ENCODE measurements at places on chromosomes 3 and 15. TPM values are rescaled to one million over a fixed set of nuclear protein-coding genes. Genes with fewer than 3 reads are reported as not detected.

- no peaks in the 10 kb centered on the region for H3K36me3 ChIP-seq
- no peaks in the 10 kb centered on the region for H3K4me1 ChIP-seq
- H3K4me3 ChIP-seq = no peak overlapping the region
- no peak overlapping the region for H3K27ac ChIP-seq
- no peak for DNase-seq
Observed at GRCh38 chr15:49151831-49152230, 3.6 kb downstream of the COPS2 start.

- peaks cover 6% of the 10 kb centered on the region for H3K36me3 ChIP-seq
- DNase-seq = no peak
- H3K27me3 ChIP-seq = no peaks in the 10 kb centered on the region
Observed at GRCh38 chr15:86268558-86268957, 188.9 kb downstream of the AGBL1 start.

DNA sequence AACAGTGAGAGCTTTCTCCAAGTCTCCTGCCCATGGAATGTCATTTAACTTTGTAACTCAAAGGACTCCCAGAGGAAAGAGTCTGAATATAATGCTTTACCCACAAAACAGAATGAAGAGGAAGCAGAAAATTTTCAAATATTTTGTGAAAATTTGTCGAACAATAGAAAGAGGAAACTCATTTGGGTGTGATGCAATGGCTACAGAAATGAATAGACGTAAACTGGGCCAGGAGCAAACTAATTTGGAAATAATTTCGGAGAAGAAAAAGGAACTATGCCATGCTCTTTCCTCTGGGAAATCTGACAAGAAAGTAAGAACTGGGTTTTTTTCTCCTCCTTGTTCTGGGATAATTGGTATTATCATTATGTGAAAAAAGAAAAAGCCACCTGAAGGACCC is 11.2 kb upstream of the SUMF1 start:
- peaks cover 5% of the 10 kb centered on the region for H3K4me1 ChIP-seq
- H3K36me3 ChIP-seq = no peaks in the 10 kb centered on the region
- H3K27me3 ChIP-seq = peaks cover 4% of the 10 kb centered on the region
- peak; percentile 40 for DNase-seq

DNA sequence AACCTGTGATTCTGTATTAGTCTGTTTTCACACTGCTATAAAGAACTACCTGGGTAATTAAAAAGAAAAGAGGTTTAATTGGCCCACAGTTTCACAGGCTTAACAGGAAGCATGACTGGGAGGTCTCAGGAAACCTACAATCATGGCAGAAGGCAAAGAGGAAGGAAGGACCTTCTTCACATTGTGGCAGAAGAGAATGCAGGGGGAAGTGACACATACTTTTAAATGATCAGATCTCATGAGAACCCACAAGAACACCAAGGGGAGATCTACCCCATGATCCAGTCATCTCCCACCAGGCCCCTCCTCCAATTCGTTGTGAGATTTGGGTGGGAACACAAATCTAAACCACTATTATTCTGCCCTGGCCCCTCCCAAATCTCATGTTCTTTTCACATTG is 6.1 kb downstream of the ZKSCAN7 start:
- peaks cover 42% of the 10 kb centered on the region for H3K36me3 ChIP-seq
- H3K27ac ChIP-seq = no peak overlapping the region
- no peaks in the 10 kb centered on the region for H3K27me3 ChIP-seq
- H3K4me1 ChIP-seq = peaks cover 3% of the 10 kb centered on the region
- no peak overlapping the region for H3K4me3 ChIP-seq

DNA sequence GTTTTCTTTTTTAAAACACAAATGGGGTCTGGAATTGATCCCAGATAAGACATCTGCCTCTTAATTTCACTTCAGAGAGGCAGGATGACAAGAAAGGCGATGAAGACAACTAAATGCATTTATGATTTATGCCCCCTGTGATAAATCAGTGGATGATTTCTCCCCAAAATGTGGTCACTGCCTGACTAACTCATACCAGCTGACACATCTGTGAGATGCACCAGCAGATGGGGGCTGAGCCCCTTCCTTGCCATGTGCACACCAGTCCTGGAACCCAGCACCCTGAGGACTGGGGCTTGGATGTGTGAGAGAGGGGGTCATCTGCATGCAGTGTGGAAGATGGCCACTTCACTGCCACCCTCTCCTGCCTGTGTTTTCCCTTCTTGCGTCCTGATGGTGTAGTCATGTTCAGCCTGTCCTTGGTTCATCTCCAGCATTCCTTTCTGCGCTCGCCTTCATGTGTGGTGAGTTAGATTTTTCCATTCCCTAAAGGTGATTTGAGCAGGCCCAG is 264.3 kb downstream of the LRTM1 start:
- H3K27ac ChIP-seq = no peak overlapping the region
- H3K4me3 ChIP-seq = no peak overlapping the region
- H3K27me3 ChIP-seq = no peaks in the 10 kb centered on the region
- peaks cover 24% of the 10 kb centered on the region for H3K4me1 ChIP-seq
- H3K36me3 ChIP-seq = no peaks in the 10 kb centered on the region
- DNase-seq = peak; percentile 85

- no peak for DNase-seq
- H3K27ac ChIP-seq = no peak overlapping the region
- H3K27me3 ChIP-seq = no peaks in the 10 kb centered on the region
- H3K36me3 ChIP-seq = no peaks in the 10 kb centered on the region
Observed at GRCh38 chr3:170226426-170226960, 4.3 kb downstream of the PRKCI start.

GRCh38 chr3:39808467-39809180 is 785 bp upstream of the MYRIP start:
- H3K36me3 ChIP-seq = no peaks in the 10 kb centered on the region
- peaks cover 17% of the 10 kb centered on the region for H3K4me1 ChIP-seq
- peaks cover 45% of the 10 kb centered on the region for H3K27me3 ChIP-seq
- peak overlapping the region; percentile 41 for H3K4me3 ChIP-seq
- no peak overlapping the region for H3K27ac ChIP-seq

DNA sequence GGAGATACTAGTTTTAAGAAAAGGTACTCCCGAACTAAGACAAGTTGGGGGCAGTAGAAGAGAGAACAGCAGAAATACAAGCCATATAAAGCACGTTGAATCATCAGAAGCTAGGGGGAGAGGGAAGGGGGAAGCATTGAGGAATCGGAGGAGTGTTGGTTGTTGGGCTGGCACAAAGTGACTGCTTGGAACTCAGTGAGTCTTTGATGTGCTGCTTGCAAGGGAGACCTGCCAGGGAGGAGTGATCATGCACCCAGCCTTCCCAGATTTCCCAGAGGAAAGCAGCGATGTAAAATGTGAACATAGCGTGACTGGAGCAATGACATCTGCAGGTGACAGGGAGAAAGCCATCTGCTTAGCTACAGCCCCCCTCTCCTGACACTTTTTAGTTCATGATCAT is 192.4 kb upstream of the IL12A start:
- H3K36me3 ChIP-seq = no peaks in the 10 kb centered on the region
- peaks cover 4% of the 10 kb centered on the region for H3K4me1 ChIP-seq
- H3K27me3 ChIP-seq = no peaks in the 10 kb centered on the region
- no peak for DNase-seq
- no peak overlapping the region for H3K4me3 ChIP-seq
- peak overlapping the region; percentile 71 for H3K27ac ChIP-seq

Gene TNK2
- total RNA-seq = 25.6 TPM

Gene ALPK3
- total RNA-seq = 35.9 TPM

All from muscle of leg (tissue), 16 donors.